ENCODE measurements at places on chromosomes 1 and 21.

DNA sequence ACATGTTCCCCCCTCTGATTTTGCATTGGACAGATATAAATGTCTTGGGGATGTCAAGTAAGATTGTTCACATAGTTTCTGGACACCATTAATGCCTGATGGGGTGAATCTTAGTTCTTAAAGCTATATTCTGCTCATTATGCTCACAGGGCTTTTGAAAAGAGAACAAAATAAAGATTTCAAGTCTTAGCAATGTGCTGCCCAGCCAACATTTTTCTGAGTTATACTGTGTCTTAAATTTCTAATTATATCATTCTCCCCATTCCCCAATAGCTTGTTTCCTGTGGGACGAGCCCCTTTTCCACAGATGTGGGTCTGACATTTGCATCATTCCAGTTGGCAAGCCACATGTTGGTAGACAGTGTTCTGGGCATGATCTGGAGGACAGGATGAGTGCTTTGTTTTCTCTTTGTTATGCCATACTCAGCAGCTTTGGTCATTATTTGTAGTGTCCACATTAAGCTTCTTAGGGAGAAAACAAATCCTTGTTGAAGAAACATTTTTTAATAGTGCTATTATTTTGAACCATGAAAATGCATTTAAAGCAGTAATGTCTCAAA, 32.8 kb downstream of the MTARC1 start:
- DNase-seq = no peak

GRCh38 chr1:47622776-47623556, 185.1 kb downstream of the FOXD2 start:
- no peak for DNase-seq

DNA sequence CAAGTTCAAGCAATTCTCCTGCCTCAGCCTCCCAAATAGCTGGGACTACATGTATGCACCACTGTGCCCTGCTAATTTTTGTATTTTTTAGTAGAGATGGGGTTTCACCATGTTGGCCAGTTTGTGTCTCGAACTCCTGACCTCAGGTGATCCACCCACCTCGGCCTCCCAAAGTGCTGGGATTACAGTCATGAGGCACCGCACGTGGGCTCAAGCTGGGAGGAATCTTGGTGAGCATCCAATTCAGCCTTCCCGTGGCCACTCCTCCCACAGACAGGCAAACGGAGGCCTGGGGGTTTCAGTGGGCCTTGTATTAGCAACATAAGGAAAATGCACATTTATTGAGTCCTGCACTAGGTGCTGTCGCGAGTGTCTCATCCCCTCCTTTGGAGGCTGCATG, 24.5 kb upstream of the VWA5B1 start:
- DNase-seq = no peak

DNA sequence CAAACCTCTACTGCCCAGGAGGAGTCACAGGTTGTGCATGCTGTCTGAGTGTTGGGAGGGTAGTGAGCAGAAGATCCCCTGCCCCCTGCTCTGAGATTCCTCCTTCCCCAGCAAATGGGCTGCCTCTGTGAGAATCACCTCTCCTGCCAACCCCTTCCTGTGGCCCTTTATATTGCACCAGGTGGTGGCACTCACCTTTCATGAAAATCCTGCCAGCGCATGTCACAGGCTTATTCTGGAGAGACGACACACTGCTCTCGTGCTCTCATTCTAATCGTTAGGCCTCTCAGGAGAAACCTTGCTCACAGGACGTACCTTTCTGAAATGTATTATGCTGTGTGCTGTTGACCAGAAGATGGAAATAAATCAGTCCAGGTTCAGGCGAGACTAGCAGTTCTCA, 113.7 kb downstream of the RGL1 start:
- no peak for DNase-seq

DNA sequence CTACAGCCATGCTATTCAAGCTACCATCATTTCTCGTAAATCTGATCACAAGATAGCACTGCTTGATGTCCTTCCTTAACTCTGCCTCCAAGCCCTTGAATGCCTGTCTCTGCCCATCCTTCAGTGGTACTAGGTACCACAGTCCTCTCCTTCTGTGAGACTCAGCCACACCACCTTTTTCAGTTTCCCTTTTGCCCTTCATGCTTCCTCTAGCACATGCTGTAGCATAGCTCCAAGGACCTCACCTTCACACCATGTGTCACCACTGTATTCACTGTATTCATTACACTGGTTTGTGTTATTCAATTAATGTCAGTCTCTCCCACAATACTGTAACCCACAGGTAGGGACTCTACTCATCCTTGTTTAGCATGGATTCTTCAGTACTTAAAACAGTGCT, 8.0 kb upstream of the TP53BP2 start:
- no peak for DNase-seq

DNA sequence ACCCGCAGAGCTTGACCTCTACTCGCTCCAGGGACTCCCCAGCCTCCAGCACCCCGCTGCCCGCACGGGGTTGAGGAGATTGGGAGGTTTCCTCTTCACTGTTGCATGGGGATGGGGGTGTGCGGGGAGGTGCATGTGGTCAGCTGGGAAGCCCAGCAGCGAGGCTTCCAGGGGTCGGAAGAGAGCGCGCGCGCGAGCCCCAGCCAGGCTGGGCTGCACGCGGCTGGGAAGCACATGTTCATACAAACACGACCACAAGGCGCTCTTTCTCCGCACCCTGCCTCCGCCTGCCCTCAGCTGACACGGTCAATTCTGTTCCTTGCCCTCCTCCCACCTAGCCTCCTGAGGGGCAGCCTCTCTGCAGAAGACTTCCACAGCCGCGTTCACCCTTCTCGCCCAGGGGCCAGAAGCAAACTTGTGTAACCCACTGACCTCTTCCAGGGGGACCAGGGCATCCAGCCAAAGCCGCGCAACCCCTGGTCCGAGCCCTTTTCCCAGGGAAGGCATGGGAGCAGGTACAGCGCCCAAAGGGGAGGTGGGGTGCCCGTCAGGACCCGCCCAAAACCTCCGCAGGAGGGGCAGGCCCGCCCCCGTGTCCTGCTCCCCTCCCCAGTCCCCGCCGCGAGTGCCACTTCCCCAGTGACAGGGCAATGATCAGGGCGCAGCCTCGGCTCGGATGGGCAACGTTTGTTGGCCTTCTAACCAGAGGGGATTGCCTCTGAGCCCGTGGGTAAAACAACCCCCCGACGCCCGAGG, 1.3 kb downstream of the COL24A1 start:
- DNase-seq = peak; percentile 31

DNA sequence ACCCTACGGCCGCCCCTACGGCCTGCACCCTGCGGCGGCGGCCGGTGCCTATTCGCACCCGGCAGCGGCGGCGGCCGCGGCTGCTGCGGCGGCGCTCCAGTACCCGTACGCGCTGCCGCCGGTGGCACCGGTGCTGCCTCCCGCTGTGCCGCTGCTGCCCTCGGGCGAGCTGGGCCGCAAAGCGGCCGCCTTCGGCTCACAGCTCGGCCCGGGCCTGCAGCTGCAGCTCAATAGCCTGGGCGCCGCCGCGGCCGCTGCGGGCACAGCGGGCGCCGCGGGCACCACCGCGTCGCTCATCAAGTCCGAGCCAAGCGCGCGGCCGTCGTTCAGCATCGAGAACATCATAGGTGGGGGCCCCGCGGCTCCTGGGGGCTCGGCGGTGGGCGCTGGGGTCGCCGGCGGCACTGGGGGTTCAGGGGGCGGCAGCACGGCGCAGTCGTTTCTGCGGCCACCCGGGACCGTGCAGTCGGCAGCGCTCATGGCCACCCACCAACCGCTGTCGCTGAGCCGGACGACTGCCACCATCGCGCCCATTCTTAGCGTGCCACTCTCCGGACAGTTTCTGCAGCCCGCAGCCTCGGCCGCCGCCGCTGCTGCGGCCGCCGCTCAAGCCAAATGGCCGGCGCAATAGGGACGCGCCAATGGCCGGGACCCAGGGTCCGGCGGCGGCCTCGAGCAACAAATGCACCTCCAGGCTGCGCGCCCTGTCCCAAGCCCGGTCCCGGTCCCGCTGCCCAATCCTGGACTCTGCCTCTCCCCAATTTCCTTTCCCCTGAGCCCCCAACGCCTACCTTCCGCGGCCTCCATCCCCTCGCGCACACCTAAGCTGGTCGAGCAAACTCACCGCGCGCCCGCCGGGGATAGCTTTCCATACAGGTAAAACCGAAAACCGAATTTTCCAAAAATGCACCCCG, 1.8 kb downstream of the FOXD3 start:
- DNase-seq = no peak

DNA sequence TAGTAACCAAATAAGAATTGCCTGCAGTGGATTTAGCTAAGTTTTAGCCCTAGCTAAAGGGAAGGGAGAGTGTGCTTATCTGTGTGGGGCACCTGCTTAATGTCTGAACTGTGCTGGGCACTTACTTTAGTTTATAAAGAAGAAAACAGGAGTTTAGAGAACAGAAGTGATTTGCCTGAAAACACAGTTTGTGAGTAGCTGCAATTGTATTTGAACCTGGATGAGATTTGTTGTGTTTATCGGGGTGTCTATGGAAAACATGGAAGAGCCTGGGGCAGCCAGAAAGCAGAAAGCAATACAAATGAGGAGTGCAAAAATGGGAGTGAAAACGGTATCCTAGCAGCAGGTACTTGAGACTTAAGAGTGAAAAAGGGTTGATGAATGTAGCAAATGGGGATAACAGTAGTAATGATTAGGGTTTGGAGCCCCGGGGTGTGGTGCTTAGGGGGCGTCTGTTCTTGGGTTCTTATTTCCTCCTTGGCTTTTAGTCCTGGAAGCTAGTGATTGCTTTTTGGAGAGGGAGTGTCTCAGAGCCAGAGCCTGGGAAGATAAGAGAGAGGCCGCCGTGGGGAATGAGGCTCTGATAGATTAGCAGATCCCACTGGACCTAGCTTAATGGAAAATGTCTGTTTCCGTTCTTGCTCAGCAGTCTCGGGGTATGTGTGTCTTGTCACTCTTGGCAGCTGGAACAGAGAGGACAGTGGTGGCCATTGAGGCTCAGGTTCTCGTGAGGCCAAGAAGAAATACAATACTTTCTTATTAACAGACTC, 5.6 kb downstream of the PRCC start:
- no peak for DNase-seq

- DNase-seq = no peak
Observed at GRCh38 chr1:10549904-10550664, 75.3 kb downstream of the PEX14 start.

- DNase-seq = peak; percentile 72
Observed at GRCh38 chr1:40848530-40849189, 13.5 kb downstream of the CITED4 start.

DNA sequence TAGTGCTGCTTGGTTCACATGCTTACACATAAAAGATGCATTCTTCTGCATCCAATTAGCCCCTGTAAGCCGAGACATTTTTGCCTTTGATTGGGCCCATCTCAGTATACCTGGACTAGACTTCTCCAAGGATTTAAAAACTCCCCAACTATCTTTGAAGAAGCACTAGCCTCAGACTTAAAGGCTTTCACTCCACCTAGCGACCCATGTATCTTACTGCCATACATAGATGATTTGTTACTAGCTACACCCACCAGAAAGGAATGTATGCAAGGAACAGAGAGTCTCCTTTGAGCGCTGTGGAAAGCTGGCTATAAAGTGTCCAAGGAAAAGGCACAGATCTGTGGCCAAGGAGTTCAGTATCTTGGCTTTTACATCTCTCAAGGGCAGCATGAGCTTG, 91.7 kb downstream of the LIPI start:
- no peak for DNase-seq

GRCh38 chr1:214404571-214405213, 123.7 kb downstream of the SMYD2 start:
- DNase-seq = no peak

GRCh38 chr1:154849645-154850131, 20.4 kb downstream of the KCNN3 start:
- DNase-seq = no peak

- no peak for DNase-seq
Observed at GRCh38 chr1:58065520-58065919, 481.0 kb downstream of the OMA1 start.

DNA sequence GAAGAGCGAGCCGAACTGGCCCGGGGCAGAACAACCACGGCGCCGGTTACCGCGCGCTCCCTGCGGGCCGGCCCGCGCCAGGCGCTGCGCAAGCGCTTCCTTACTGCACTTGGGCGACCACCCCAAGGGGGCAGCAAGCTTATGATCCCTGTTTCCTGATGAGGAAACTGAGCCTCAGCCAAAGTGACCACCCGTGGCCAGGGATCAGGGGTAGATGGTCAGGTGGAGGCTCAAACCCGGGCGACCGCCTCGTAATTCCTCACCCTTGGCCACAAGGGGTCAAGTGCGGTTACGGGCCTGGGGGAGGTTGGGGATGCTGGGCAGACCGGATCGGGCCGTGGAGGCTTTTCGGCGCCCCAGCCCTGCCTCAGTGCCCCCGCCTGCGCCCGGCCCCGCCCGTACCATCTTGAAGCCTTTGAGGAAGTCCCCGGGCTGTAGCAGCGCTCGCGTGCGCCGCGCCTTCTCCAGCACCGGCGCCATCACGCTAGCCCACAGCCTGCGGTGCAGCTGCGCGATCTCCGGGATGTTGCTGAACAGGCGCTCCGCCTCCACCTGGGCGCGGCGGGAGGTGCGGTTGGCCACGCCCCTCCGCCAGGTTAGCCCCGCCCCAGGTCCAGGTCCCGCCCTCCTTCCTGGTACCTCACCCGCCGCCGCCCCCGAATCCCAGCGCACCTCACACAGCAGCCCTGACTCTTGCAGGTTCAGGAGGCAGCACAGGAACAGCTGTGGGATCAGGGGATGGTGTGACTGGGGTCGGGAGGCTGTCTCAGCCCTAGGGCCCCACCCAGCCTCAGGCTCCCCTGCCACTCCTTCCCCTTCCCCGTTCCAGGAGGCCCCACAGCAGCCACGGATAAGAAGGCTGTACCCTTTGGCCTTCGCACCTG, 5.4 kb upstream of the TNFRSF25 start:
- DNase-seq = no peak

DNA sequence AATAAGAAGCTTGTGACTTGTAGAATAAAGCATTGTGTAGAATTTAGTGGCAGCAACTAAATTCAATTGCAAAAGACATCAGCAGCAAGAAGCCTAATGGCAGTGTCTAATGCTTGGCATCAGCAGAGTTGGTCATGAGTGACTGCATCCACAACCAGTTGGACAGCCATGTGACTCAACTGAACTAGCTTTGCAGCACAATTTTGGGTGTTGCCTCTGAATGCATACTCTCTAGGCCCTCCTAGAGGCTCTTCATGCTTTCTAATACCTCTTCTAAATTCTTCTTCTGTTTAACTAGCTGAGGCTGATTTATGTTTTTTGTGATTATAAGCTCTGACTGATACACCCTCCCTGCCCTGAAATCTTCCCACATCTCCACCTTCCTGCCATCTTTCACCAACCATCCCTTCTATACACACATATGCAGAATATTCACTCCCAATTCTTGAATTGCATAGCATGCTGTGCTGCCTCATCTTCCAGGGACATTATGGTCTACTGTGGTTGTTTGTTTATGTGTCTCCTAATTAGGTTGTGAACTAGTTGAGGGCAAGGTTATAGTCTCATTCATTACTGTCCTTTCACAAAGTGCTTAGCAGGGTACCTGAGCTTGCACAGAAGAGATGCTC, 266.7 kb upstream of the GJB5 start:
- no peak for DNase-seq

DNA sequence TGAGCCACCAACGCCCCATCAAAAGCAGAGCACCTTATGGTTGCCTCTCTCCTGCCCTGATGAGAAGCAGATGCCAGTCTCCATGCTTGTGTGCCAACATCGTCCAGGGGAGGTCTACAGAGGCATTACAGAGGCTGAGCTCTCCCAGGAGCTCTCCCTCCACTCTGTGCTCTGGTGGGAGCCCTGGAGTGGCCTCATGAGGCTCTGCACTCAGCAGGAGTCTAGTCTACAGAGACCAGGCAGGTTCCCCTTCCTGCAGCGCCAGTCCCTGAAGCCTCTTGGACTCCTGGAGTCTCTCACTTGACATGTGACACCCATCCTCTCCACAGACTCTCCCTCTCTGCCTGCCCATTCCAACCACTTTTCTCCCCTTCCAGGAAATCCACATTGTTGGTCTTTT, 3.4 kb downstream of the DCST1 start:
- no peak for DNase-seq

All from hepatic stellate cell (primary cell).